ENCODE measurements at places on chromosomes 5 and 9.
A peak's percentile ranks its signal among the peaks of the same experiment; 100 is the strongest.

- DNase-seq: no peak
Observed at GRCh38 chr5:77768978-77769377, 7.2 kb downstream of the TBCA start.

GRCh38 chr9:79662537-79662956 lies 90.8 kb downstream of the TLE4 start:
- no peak for DNase-seq

DNA sequence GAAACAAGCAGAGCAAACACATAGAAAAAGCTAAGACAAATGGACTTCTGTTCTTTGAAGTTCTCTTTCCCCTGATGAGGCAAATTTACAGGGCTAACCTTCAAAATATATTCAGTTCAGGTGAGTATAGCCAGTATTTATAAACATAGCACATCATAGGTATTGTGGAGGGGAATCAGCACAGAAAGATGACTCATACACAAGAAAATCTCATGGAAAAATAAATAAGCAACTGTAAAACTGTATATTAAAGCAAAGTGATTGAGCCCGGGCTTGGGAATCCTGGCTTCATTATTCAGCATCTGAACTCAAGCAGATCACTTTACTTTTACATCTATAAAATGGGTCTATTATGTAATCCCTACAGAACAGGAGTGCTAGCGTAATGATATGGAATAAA lies 173.5 kb upstream of the PAPPA start:
- DNase-seq: no peak

DNA sequence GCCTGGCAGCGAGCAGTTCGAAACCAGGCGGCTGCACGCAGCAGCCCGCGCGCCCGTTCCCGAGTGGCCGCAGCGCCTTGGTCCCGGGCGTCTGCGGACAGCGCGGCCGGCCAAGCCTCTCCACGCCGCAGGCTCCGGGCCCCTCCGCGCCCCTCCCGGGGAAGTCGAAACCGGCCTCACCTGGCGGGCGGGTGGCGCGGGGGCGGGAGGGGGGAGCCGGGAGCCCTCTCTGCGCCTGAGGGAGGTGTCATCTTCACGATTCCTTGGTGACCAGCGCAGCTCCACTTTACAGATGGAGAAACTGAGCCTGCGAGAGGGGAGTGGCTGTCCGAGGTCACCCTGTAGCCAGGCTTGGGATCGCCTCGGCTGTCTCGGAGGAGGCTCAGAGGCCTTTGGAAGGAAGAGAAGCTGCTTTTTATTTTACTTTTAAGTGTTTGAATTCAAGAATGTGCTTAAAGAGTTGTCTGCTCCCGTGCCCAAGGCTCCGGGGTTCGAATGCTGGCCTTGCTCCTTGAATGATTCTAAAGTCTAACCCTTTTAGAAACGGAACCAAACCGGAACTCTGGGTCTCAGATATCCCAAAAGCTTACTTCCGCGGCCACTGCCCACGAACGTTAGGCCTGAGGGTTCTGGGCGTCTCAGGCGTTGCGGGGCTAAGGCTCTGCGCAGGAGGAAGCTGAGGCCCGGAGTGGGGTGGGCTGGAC lies 662 bp downstream of the SUSD3 start:
- peak; percentile 49 for DNase-seq

DNA sequence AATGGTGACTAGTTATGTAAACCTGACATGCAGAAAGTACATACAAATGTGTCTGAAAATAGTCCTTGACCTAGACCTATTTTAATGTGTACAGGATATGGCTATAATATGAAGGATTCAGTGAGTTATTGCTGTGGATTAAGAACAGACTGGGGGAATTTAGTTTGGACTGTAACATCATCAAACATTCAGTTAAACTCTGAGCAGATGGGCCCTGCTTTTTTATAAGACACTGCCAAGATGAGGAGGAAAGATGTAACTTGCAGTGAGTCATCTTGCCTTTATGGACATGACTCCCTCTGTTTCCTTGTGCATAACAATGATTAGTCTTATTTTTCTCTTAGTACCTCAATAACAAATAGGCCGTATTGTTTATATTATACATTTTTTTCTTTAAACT lies 12.2 kb downstream of the PPP3R2 start:
- DNase-seq: peak; percentile 17

DNA sequence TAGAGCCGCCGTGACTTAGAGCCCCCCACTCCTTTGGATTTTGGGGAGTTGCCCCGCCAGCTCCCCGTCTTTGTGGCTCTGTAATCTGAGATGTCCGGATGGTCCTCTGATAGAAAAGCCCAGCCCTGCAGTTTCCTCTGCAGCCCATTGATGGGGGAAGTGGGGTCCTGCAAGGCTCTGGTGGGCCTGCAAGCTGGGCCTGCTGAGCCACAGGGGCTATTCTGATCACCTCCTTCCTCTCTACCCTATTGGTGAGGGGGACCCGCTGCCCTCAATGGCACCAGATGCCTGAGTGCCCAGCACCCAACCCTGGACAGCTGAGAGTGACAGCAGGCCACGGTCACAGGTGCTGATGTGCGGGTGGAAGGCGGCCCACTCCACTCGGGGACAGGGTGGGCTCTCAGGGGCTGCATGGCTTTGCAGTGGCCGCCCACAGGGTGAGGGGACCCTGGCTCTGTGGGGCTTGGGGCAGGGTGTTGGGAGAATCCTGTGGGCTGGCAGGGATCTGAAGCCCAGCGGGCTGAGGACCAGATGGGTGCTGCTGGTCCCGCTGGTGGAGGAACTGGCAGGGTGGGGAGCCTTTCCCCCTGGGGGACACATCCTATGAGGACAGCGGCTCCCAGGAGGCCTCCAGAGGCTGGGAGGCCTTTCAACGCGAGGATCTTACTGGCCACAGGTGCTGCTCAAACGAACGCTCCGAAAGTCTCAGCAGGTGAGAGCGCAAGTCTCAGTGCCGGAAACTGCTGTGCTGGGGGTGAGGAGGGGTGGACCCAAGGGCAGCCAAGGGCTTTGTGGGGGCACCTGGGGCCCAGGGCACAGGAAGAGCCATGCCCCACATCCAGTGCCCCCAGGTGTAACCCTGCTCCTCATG lies 30.0 kb upstream of the LPCAT1 start:
- DNase-seq: no peak

- no peak for DNase-seq
Observed at GRCh38 chr9:136284311-136284710, 19.6 kb downstream of the CCDC187 start.

DNA sequence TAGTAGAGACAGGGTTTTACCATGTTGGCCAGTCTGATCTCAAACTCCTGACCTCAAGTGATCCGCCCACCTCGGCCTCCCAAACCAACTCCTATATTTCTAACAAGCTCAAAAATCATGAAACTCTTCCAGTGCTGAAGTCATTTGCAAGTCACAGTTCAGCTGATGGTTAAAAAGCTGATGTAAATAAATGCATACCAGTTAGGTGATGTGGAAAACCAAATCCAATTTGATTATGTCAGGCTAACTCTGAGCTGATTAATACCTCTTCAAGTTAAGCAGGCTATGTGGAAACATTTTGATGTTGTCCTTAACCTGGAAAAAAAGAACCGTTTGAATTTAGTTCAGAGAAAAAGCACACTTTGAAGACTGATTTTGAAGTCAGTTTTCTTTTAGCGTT lies 51.0 kb downstream of the TMEM252 start:
- no peak for DNase-seq

- DNase-seq: no peak
Observed at GRCh38 chr5:24535646-24536045, 109.1 kb downstream of the CDH10 start.

GRCh38 chr5:87551911-87552310 lies 139.2 kb upstream of the CCNH start:
- no peak for DNase-seq

DNA sequence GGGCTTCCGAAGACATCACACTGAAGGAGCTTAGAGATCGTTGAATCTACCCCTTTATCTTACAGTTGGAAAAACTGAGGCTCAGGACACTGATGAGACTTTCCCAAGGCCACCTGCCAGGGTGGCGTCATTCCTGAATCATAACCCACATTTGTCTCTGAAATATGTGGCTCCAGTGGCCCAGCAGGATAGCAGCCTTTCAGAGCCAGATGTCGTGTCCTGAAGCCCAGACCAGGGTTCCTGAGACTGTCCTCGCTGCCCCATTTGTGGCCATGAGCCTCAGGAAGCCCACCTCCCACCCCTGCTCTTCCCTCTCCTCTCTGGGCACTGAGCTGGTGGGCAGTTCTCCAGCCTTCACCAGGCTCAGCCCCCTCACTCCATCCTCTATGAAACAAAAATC lies 2.4 kb downstream of the HMCN2 start:
- no peak for DNase-seq

DNA sequence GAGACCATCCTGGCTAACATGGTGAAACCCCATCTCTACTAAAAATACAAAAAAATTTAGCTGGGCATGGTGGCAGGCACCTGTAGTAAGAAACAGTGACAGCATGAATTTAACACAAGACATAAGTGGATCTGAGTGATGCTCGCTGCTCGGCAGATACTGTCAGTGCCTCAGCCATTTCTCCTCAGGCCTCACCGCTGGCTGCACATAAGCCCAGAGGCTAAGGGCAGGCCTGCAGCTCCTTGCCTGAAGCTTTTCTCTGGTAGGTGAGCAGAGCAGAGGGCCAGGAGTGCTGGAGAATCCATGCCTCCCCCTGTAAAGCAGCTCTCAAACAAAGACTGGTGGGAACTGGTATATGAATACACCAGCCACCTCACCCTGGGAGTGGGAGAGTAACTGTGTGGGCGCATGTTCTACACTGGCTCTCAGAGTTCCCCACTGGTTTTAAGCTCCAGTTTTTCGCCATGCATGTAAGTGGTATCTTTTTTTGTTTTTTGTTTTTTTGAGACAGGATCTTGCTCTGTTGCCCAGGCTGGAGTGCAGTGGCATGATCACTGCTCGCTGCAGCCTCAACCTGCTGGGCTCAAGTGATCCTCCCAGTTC lies 10.3 kb upstream of the CD72 start:
- DNase-seq: no peak

DNA sequence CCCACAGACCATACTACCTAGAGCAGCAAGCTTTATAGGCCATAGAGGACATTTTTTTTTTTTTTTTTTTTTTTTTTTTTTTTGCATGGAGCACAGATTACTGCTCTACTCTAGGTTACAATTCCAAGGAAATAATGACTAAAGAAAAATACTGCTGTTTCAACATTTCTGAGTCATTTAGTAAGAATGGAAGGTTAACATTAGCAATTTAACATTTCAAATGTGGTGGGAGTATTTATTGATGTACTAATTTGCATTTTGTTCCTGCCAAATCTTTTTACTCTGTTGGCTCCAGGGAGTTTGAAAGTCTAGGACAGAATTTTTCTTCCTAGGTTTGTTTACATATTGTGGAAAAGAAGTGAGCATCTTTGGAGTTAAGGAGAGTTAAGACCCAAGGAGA lies 142.1 kb upstream of the CCDC152 start:
- no peak for DNase-seq

- DNase-seq: peak; percentile 50
Observed at GRCh38 chr5:137752905-137753690, 1.1 kb downstream of the HNRNPA0 start.

- DNase-seq: no peak
Observed at GRCh38 chr5:110203661-110204060, 513.9 kb downstream of the MAN2A1 start.

GRCh38 chr9:34603610-34604231 lies 8.2 kb downstream of the RPP25L start:
- DNase-seq: peak; percentile 81

DNA sequence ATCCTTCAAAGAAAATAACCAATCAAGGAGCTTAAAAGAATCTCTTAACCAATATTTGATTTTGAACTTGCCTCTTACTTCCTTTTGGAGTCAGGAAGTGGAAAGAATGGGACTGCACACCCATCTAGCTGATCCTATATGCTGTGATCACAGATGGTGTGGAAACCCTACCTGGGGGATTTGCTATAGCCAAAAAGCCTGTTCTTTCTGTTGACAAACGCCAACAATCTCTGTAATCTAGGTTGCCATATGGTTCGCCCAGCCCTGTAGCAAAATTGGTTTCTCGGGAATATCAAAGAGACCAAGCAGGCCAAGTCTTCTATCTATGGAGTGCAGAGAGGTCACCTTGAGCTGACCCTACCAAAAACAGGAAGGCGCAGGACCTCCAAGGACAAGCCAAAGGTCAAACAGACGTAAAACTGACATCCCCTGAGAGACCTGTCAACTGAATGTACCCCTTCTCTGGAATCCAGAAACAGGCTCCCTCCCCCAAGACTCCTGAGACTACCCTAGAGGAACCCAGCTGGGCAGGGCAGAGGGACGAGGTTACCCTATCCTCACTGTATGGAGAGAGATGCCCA lies 19.4 kb downstream of the NRG2 start:
- no peak for DNase-seq

DNA sequence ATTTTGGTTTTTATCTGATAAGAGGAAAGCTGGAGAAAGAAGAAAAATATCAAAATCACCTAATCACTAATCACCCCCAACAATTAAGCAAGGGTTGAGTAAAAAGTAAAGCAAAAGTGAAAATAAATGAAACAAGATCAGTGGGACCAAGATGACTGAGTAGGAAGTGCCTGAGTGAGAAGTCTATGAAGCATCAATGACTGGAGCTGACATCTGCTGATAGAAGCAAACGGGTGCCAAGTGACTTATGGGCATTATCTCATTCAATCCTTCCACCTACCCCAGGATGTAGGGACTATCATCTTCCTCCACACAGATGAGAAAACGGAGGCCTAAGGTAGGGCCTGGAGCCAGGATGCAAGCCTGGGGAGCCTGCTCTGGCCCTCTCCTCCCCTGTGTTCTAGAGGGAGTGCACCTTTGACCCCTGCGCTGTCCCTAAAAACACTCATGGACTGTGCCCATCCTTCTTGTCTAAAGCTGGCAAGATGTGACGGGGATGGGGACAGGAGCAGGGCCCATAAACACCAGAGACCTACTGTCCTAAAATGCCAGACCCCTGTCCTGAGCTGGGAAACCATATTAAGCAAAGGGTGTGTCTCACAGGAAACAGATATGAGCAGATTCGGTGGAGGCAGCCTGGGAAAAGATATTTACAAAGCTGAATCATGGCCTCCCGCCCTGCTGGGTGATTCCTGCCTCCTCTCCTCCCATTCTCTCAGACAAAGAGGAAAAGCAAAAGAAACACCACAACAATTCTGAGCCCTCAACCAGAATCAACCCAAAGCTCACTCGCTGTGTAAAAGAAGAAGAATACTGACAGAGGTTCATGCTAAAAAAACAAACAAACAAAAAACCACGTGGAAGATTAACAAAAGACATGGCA lies 116.0 kb downstream of the AUH start:
- peak; percentile 62 for DNase-seq

GRCh38 chr5:126103050-126103449 lies 320.2 kb upstream of the GRAMD2B start:
- no peak for DNase-seq

GRCh38 chr5:176879663-176880361 lies 19.3 kb downstream of the HK3 start:
- no peak for DNase-seq

GRCh38 chr5:36744773-36745589 lies 131.6 kb upstream of the NIPBL start:
- DNase-seq: peak; percentile 61

All from suppressor macrophage treated with lipopolysaccharide for 4 hours (primary cell).